Activated CD4-positive, alpha-beta T cell treated with anti-CD3 and anti-CD28 coated beads for 48 hours (primary cell): ENCODE measurements at places on chromosomes 11 and 22.

DNA sequence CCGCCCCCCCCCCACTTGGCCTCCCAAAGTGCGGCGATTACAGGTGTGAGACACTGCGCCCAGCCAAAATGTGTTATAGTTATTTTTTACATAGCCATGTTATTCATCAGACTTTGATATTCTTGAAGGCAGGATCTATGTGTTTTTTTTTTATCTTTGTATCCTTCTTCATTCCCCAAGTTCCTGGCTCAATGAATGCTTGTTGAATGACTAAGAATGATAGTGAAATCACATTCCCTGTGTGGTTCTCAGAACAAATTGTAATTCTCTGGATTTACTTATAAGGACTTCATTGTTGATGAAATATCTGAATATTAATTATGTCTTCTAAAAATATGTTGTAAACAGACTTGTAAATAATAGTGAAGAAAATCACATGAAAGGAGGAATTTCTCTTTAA is 33.5 kb downstream of the MMP7 start:
- no peak for DNase-seq

DNA sequence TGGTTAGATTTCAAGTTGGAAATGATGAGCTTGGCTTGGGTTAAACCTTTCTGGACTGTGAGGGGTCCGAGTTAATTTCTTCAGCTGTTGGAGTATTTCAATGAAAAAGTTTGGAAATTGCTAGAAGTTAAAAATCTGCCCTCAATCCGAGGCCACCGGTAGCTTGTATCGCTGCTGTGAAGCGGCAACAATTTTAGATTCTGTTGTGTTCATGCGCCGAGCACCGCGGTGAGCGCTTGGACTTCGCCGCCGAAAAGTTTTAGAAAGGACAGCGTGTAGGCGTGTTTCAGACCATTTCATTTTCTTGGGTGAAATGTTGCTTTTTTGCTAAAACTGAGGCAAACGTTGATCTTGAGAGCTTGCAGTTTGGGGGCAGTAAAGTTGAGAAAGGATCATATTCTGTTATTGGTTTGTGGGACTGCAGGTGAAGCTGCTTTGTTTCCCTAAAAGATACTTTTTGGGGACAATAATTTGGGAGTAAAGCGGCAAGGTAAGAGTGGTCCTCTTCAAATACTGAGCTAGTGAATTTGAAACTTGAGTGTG is 928 bp downstream of the FBXO7 start:
- peak; percentile 38 for DNase-seq

DNA sequence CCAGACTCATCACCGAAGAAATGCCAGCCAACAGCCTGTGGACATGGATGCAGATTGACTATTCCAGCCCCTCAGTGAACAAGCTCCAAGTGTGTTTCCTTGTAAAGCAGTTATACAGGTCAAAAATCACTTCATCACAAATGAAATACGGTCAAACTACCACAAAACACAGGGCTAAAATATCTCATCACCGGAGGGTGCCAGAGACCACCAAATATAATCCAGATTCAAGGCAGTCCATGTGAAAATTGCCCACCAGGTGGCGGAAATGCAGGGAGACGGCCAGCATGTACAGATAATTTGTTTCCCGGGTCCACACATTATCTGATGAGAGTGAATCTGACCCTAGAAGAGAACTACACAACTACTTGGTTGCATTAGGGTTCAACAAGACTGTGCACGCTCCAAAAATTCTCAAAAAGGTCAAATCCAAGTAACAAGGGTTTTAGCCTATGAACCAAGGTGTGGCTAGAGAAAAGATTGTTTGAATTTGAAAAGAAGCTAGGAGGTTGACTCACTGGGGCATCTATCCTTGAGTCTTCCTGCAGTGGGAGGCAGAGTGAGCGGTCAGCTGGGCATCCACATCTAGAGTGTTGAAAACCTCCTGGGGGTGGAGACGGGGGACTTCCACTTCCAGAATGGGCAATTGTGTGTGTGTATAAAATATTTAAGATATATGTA is 71.7 kb downstream of the IGLL5 start:
- peak; percentile 80 for DNase-seq

GRCh38 chr11:88484873-88485621 is 147.5 kb upstream of the CTSC start:
- peak; percentile 50 for DNase-seq

DNA sequence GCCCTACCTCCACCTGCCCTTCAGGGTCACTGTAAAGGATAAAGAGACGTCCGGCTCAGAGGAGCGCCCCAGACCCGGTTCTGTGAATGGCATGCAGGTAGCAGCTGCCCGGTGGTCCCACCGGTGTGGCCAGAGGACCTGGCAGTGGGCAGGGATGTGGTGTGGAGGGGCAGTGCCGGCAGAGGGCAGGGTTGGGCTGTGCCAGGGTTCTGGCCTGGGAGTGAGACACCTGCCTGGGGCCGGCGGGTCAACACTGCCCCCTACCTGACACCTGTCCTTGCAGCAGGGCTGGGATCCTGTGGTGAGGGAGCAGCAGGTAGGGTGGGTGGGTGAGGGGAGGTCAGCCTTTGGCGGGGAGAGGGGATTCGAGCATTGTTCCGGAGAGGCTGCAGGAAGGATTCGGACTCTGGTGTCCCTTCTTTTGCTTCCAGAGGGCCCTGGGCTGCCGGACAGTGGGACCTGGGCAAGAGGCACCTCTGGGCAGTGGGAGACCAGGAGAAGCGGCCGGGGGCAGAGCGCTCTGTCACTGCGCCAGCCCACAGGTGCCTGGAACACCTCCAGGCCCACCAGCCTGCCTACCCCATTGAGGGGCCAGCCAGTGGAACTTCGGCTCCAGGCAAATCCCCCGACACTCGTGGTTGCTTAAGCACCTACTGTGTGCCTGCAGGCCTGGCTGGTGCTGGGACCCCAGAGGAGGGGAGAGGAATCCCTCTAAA is 1.6 kb upstream of the PHLDA2 start:
- peak; percentile 61 for DNase-seq

GRCh38 chr11:115384236-115384635 is 120.0 kb downstream of the CADM1 start:
- no peak for DNase-seq

DNA sequence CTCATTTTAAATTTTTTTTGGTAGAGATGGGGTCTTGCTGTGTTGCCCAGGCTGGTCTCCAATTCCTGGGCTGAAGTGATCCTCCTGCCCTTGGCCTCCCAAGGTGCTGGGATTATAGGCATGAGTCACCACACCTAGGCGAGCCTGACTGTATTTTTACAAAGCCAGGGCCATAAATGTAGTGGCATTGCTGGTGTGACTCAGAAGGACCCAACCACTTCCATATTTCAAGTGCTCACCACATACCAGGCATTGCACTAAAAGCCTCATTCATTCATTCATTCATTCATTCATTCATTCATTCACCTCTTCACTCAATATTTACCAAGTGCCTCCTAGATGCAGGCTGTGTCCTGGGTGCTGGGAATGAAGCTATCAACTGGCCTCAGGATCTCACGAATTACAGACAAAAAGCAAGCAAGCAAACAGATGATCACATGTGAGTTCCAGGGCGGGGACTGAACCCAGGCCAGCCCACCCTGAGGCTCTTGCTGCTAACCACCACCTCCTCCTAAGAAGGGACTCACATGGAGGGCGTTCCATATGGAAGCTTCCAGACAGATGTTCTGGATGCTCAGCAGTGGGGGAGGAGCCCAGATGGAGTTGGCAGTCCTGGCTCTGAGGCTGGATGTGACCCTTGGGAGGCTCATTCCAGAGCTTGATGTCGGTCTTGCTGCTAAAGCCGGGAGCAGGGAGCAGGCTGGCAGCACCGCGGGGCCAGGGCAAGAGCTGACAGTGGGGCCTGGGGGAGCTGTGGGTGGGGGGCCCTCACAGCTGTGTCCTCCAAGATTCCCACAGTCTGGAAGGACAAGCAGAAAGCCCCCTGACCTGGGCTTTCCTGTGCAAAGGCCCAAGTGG is 158.8 kb downstream of the CTTN start:
- no peak for DNase-seq

DNA sequence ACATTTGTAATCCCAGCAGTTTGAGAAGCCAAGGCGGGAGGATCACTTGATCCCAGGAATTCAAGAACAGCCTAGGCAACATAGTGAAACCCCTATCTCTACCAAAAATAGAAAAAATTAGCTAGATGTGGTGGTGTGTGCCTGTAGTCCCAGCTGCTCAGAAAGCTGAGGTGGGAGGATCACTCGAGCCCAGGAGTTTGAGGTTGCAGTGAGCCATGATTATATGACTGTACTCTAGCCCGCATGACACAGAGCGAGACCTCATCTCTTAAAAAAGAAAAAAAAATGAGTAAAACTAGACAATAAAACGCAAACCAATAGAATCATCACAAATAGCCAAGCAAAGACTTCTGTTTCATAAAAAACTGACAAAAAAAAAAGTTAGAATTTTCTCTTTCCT is 21.8 kb downstream of the NUCB2 start:
- DNase-seq = peak; percentile 80

- no peak for DNase-seq
Observed at GRCh38 chr11:85531191-85531897, 95.8 kb downstream of the DLG2 start.

- DNase-seq = no peak
Observed at GRCh38 chr22:27663812-27664211, 137.7 kb downstream of the MN1 start.

DNA sequence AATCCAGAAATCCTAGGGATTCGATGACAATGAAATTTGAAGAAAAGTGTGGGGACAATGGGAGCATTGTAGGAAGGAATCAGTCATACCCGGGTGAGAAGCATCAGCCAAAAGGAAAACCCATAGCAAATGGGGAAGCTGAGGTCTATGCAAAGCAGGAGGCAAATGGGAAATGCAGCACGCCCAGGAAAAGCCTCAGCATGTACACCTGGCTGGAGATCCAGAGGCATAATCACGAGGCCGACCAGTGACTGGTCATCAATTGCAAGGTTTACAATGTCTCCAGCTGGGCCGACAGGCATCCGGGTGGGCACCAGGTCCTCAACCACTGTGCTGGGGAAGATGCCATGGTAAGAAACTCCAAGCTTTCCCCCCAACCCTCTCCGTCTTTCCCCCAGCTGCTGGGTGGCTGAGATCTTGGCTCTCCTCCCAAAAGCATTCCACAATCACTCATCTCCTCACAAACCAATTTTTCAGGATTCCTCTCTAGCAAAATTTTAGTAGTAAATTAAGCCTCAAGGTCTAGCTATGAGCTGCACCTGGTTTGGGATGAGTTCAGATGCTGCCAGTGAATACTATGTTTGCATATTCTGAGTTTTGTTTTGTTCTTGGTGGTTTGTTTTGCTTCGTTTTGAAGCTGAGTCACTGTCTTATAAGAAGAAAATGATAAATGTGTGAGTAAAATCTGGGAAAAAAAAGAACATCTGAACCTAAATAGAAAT is 98.0 kb upstream of the OR5AK2 start:
- DNase-seq = no peak

DNA sequence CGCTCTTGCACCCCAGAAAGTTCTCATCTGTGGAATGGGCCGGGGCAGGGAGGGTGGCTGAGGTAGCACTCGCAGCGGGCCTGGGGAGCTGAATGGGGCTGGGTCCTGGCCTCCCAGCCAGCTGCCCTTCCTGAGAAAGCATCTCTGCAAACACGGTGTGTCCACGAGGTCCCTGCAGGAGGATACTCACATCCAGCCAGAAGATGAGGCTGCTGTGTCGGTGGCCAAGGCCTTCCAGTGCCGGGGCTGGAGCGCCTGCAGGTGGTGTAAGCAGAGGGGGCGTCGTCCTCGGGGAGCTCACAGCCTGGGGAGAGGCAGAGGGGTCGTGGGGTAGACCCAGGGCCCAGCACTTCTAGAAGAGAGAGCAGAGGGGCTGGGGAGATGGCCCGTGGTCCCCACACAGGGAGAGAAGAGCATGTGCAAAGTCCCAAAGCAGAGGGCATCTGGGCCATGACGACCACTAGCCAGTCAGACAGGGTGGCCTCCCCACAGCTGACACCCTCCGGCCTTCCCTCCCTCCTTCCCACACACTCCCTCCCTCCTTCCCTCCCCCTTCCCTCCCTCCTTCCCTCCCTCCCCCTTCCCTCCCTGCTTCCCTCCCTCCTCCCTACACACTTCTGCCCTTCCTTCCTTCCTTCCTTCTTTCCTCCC is 97.9 kb downstream of the WNT7B start:
- no peak for DNase-seq

- no peak for DNase-seq
Observed at GRCh38 chr11:76665172-76665571, 5.4 kb downstream of the LRRC32 start.

DNA sequence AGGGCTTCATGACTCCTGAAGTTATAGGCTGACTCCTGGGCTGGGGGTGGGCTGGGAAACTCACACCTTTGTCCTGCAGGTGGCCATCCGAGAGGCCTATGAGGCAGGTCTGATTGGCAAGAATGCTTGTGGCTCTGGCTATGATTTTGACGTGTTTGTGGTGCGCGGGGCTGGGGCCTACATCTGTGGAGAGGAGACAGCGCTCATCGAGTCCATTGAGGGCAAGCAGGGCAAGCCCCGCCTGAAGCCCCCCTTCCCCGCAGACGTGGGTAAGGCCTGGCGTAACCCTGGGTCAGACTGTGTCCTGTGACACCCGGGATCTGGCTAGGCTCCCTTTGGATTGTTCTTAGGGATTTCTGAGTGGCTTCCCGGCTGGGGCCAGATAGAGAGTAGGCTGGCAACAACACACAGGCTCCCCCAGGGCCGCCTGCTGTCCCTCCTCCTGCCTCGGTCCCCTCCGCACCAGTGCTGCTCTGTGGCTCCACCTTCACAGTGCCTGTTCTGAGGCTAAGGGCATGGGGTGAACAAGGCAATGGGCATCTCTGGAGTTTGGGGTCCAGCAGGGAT is 3.6 kb downstream of the NDUFV1 start:
- DNase-seq = no peak

- DNase-seq = no peak
Observed at GRCh38 chr11:45144126-45145082, 2.0 kb upstream of the PRDM11 start.

DNA sequence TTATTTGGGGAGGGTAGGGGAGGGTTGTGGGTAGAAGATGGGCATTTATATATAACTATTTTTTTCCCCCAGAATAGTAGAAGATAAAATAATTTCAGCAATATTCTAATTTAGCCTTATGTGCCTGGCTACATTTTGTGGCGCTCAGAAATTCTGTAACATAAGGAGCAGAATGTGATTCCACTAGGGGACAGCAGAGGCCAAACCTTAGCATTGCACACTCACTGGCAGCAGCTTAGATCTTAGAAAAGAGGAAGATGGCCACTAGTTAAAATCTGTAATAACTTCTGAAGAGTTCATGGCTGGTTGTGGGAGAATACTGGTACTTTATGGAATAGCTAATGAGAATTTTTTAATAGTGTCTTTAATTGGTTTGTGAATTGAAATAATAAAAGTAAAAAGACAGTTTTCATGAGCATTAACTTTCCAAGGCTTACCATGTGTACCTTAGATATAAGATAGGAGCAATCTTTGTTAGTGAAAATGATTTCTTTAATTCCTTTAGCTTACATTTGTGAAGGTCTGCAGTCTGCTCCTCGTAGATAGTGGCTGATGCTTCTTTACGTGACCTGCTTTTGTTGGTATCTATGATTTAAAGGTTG is 33.1 kb downstream of the DDX10 start:
- peak; percentile 51 for DNase-seq

- DNase-seq = no peak
Observed at GRCh38 chr22:29748248-29748893, 18.4 kb downstream of the ZMAT5 start.

- DNase-seq = no peak
Observed at GRCh38 chr22:37195921-37196320, 7.9 kb upstream of the C1QTNF6 start.
